ENCODE measurements at places on chromosomes 12 and 14.
A peak's percentile ranks its signal among the peaks of the same experiment; 100 is the strongest.

- no peak for DNase-seq
These were observed 142.0 kb downstream of the ETNK1 start for GRCh38 chr12:22766911-22767420.

DNA sequence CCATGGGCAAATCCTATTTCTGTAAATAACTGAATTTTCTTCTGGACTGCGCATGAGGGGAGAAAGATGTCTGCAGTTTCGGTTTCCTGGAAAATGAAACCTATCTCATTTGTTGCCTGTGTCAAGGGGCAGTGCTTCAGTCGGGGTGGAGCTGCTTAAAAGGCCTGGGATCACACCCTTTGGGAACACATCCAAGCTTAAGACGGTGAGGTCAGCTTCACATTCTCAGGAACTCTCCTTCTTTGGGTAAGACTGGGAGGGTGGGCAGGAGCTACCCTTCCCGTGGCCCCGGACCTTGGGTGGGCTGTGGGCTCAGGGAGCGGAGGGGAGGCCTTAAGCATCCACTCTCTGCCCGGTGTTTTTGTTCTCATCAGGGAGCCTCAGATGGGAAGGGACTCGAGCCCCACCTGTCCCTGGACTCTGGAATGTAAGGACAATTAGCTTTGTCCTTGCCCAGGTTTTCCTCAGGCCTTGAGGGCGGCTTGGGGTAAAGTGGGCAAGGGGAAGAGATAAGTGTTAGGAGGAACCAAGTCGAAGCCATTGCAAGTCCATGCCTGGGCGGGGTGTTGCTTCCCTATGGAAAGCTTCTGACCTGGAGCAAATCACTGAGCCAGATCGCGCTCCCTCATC is at the start of gene IFI27:
TSS of gene IFI27 (plus strand) at position 185 of the 630 bp plus-strand sequence.
- no peak for DNase-seq

DNA sequence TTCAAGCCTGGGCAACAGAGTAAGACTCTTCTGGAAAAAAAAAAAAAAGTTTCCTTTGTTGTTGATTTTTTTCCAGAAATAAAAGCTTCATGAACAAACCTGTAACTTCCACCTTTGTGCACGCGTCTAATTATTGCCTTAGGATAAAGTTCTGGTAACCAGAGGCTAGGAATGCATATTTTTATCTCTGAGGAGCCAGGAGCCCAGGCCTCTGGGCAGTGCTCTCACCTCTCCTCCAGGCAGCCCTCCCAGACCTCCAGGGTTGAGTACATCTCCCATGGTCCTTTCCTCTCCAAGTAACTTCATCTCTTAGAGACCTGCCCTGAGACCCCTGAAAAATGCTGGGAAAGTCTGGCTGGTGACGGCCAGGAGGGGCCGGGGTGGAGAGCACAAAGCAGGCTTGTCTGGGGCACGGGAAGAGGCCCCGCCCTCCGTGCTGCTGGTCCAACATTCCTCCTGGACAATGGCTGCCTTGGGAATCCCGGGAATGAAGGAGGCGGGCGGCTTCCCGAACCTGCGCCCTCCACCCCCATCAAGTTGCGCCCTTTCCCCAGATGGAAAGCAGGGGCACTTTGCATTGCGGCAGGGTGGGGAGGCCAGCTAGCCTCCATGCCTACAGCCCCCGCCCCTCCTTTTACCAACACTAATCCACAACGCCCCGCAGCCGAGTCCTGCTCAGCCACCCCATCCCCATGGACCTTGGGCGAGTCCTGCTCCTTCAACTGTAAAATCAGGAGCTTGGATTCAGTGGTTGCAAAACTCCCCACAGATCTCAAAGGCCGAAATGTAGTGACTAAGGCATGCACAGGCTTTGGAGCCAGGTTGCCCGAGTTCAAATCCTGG is 7.3 kb upstream of the FIGNL2 start:
- peak; percentile 14 for DNase-seq

DNA sequence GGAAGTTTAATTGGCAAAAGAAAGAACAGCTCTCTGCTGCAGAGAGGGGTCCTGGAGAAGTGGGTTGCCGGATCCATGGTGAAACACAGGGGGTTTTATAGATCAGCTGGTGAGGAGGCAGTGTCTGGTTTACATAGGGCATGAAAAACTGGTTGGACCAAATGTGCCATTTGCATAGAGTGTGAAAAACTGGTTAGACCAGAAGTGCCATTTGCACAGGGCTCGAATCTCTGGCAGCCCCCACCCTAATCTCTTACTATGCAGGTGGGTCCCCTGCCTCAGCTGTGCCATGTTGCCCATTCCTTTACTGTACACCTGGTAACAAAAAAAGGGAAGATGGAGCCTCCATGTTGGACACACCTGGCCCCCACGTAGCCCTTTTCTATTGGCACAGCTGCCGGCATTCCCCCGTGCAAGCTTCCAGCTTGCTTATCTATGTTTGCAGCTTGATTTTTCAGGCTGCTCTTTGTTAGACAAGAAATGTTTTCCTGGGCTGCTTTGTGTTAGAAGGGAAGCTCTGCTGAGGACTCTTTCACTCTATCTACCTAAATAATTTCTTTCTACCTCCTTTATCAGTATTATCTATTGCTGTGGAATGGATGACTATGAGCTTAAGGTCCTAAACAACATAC is 61.1 kb upstream of the TMEM132D start:
- no peak for DNase-seq

- no peak for DNase-seq
These were observed 20.9 kb downstream of the MORN3 start for GRCh38 chr12:121648458-121649028.

- no peak for DNase-seq
These were observed 64.4 kb downstream of the DIO2 start for GRCh38 chr14:80146941-80147340.

DNA sequence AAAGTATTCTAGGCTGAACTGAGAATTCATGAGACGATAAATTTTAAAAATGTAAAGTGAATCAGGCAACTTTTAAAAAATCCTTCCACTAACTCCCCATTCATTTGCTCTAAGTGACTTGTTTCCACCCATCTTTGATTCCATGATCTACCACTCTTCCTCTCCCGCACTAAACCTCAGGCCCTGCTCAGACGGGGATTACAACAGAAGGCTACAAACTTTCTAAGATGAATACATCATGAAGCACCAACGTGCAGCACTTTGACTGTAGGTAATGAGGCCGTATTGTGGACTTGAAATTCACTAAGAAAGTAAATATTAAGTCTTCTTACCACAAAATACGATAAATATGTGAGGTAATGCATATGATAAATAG is 30.0 kb downstream of the TMEM132D start:
- no peak for DNase-seq

GRCh38 chr12:104505095-104505818 is 48.5 kb downstream of the CHST11 start:
- no peak for DNase-seq

DNA sequence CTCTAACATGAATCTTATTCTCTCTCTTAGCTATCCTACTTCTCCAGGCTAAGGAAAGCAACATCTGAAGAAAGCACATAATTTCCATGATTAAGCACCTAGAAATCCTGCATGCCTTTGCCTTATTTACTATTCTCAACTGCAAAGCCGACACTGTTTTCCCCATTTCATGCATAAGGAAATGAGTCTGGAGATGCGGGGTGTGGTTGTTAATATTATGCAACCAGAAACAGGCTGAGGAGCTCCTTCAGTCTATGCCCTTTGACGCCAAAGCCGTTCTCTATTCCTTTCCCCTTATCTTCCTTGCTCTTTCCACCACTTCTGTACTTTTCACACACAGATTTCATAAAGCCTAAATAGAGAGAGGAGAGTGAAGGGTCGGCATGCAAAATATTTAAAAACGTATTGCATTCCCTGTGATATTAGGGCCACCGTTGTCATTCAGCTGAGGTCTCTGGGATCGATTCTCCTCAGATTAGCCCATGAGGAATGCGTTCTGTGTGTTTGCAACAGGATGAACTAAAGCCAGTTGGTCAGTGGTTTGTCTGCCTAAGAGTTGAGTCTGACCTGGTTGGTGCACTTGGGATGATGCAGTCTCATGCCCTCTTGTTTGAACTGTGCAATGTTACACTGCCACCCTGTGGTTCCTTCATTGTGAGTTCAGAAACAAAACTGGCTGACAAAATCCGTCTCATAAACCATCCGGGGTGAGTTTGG is 53.1 kb upstream of the PLEKHG7 start:
- peak; percentile 52 for DNase-seq

GRCh38 chr12:2509137-2509536 is 285.6 kb upstream of the FKBP4 start:
- DNase-seq = no peak

DNA sequence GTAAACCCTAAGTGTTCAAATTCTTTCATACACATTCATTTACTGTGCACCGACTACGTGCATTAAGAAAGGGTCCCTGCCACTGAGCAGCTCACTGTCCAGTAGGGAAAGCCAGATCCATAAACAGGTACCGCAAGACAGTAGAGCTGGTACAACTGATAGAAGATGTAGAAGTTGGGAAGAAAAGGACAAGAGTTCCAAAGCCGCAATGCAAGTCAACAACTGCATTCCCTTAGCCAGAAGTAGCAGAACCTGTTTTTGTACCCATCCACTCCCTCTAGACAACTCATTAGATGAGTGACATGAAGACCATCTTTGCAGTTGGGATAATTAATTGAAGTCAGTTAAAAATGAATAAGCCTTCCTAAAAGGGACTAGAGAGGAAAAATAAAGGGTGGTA is 1.3 kb downstream of the SENP1 start:
- no peak for DNase-seq

- DNase-seq = no peak
These were observed 272.3 kb downstream of the IPO8 start for GRCh38 chr12:30423330-30423729.

- no peak for DNase-seq
These were observed 153.2 kb upstream of the ALG10B start for GRCh38 chr12:38163442-38163801.

DNA sequence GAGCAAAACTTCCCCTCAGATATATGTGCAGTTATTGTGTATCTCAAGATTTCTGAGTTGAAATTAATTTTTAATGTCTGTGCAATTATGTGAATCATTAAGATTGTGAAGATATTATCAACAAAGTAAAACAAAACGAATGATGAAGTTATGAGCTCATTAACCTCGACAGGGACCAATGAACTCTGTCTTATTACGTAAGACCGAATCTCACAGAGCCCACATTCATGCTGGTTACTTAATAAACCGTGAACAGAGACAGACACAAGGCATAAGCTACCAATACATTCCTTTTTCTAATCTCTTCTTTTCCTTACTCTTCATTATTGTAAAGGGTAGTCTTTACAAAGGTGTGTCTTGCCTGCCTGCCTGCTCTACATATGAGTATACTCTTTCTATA is 568.7 kb downstream of the RPS29 start:
- no peak for DNase-seq

DNA sequence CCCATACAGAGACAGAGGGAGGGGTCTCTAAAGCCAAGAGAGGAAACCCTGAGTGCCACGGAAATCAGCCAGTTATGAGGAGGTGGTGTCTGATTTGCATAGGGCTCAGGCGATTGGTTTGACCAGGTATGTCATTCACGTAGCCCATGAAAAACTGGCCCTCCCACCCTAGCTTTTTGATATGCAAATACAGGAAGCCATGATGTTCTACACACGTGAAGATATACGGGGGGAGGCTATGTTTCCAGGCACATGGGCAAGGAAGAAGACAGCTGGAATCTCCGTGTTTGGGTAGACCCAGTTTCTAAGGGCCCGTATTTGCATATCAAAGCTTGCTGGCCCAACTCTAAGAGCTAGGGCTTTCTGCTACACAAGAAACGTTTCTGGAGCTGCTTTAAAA is 717.8 kb upstream of the SEL1L start:
- DNase-seq = no peak

DNA sequence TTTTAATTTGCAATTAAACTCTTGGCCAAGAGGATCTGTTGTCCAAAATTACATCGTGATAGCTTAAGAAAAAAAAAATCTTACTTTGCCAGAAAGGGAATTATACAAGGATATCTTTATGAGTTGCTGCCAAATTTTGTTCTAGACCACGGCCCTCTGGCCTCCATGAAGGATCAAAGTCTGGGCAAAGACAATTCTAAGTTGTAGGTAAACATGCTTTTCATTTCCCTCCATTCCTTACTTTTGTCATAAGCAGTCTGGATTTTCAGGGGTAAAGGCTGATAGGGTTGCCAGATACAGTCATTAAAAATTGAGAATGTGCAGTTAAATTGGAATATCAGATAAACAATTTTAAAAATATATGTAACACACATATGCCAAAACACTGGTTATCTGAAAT is 135.1 kb downstream of the MON2 start:
- DNase-seq = no peak
